GM12864 (cell line): ENCODE measurements at places on chromosomes 12 and 14.

DNA sequence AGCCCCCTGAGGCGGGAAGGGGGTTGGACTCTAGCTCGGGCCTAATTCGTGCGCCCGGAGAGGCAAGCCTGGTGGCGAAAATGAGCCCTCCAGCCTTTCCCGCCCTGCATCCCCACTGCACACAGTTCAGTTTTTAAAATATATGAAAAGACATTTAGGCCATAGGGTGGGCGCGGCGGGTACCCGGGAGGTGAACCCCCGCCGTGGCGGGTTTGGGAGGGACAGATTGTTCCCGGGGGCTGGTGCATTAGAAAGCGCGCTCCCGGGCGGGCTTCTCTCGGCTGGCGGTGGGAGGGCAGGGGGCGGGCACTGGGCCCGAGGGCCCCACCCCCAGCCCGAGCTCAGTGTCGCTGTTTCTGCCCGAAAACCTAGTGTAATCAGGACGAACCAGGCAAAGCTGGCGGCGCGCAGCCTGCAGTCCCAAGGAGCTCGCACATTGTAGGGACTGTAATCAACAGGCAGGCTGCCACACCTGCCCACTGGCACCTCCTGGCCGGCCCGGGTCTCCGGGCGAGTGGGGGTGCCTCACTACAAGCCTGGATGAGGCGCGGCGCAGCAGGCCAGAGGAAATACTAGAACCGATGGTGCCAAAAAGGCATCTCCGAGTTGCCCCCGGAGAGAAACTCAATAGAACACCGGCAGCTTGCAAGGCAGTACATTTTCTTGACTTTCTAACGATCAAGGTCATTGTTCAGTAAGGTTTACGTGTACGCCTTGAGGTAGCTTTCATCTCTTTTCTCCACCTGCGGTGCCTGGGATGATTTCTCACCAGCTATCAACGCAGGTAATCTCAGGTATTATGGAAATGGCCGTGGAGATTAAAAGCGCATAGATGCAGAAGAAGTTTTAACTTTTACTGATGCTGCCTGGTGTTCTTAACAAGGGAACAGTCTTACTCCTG lies 764 bp upstream of the SPTB start:
- DNase-seq = no peak

DNA sequence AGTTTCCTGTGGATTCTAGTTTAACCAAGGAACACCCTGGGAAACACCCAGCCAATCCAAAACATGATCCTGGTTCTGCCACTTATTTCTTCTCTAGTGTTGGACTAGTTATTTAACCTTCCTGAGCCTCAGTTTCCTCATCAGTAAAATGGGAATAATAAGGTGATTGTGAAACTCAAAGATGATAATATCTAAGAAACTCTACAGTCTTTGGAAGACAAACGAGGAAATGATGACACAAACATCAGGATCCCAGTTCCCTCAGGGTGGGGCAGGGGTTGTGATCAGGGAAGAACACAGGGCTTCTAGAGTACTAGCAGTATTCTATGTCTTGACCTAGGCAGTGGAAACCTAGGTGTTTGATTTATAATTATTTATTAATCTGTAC lies 18.1 kb upstream of the TMEM106C start:
- no peak for DNase-seq

- DNase-seq = no peak
These were observed 5.9 kb upstream of the FOXN3 start for GRCh38 chr14:89422952-89423345.

- DNase-seq = no peak
These were observed 18.9 kb upstream of the COCH start for GRCh38 chr14:30855345-30856037.

DNA sequence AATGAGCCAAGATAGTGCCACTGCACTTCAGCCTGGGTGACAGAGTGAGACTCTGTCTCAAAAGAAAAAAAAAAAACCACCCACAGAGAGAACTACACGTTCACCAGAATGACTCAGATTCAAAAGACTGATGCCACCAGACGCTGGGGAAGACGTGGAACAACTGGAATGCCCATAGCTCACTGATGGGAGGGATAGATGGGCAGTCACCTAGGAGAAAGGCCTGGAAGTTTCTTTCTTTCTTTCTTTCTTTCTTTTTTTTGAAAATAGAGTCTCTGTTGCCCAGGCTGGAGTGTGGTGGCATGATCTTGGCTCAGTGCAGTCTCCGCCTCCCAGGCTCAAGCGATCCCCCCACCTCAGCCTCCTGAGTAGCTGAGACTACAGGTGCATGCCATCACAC lies 10.0 kb upstream of the KLC1 start:
- no peak for DNase-seq

- no peak for DNase-seq
These were observed 6.0 kb upstream of the ABCD4 start for GRCh38 chr14:74308695-74309094.

DNA sequence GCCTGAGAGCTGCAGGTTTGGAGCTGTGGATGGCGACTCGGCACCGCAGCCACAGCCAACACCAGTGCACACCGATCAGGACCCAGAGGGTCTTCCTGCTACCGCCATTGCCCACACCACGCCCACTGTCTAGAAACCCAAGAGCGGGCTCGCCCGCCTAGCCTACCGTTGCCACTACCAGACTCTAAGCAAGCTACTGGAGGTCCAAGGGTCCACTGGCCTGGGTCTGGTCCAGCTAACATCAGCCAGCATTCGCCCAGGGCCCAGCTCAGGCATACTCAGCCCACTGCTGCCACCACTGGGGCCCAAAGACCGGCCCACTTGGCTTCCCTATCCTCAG lies 30.5 kb upstream of the MON2 start:
- DNase-seq = no peak
